ENCODE measurements at places on chromosomes 11 and 22.

DNA sequence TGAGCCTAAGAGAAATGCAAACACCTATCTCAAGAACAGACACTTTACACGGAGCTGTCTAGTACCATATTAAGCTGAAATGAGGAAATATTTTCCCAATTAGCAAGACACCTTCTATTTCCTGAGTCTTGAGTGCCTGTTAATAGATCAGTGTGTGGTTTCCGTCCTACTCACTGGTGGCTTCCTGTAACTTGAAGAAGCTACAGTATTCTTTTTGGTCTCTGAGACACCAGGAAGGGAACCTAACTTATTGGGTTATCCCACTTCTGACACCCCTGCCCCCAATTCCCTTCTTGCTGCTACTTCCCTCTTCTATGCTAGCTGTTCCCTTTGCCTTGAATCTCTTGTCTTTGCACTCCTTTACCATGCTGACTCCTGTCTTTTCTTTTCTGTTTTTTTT is 92.7 kb downstream of the FDX1 start:
- DNase-seq: no peak

DNA sequence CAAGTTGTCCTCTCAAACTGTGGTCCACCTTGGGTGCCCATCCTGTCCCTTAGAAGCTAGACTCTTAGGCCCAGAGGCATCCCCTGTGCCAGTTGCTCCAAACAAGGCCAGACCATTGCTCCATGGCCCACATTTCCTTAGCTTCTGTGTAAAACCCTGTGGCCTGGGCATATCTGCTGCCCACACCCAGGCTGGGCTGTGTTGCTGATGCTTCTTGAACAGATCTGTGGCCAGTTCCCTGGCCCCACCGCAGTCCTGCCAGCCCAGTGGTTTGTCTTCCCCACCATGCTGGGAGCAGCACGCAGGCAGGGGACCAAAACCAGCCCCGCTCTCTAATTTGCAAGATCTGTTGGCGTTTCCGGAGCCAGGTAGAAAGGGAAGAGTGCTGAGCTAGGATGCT is 72.2 kb downstream of the CSNK2A3 start:
- DNase-seq: no peak

GRCh38 chr22:22914726-22915669 is 27.4 kb downstream of the IGLL5 start:
- no peak for DNase-seq

DNA sequence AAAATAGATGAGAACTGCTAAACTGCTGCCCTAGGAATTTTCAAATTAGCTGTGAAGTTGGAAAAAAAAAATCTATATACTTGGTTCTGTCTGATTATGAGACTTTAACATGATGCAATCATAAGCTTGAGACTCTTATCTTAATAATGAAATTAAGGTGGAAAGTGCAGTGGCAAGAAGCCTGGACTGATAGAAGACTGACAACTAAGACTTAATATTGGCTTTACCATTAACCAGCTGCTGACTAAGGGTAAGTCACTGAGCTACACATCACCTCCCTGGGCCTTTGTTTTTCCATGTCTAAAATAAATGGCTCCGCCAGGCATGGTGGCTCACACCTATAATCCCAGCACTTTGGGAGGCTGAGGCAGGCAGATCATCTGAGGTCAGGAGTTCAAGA is 56.9 kb downstream of the SLC35F2 start:
- no peak for DNase-seq

DNA sequence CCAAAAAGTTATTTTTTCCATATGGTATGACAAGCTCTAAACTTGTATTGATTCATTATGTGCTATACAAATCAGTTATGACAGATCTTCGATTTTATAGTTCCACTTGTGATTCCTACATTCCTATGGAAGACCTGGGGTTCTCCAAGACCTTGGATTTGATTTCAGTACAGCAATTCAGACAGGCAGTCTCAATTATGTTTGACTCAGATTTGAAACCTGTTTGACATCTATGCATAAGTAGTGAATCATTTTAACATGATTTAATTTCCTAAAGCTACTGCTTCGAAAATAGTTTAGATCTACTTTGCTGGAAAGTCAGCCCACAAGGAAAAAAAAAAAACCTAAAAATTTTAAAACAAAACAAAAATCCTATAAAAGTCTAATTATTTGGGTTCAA is 820.4 kb downstream of the LUZP2 start:
- DNase-seq: no peak

- DNase-seq: no peak
Observed at GRCh38 chr11:126327281-126328000, 23.6 kb downstream of the DCPS start.

DNA sequence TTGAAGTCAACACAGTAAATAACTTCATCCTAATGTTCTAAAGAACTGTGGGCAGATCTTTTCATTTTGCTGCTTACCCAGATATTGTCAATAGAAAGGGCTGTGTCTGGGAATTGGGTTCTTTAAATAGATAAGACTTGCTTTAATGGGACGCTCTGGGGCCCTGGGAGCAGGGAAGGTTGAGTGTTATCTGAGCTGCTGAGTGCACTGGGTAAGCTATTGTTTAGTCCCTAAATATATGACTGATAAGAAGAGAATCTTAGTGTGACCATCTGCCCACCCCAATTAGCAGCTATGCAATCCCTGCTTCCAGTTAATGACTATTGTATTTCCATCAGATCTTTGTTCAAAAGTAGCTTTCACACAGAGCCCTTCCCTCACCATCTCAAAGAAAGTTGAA is 44.4 kb downstream of the ARHGAP42 start:
- no peak for DNase-seq

DNA sequence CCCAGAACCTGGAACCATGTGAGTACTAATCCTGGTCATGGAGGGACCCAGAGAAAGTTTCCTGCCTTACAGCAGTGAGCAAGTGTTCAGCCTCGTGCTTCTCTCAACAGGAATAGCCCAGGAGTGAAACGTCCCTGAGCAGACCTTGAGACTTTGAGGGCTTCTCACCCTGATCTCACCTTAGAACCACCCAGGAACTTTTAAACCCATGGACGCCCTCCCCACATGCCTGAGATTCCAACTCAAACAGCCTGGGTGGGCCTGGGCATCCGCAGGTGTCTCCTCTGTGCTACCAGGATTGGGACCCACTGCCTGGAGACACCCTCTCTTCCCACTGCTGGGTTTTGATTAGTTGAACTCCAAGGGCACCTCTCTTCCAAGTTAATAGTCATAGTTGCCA is 297.2 kb downstream of the NTM start:
- DNase-seq: no peak

DNA sequence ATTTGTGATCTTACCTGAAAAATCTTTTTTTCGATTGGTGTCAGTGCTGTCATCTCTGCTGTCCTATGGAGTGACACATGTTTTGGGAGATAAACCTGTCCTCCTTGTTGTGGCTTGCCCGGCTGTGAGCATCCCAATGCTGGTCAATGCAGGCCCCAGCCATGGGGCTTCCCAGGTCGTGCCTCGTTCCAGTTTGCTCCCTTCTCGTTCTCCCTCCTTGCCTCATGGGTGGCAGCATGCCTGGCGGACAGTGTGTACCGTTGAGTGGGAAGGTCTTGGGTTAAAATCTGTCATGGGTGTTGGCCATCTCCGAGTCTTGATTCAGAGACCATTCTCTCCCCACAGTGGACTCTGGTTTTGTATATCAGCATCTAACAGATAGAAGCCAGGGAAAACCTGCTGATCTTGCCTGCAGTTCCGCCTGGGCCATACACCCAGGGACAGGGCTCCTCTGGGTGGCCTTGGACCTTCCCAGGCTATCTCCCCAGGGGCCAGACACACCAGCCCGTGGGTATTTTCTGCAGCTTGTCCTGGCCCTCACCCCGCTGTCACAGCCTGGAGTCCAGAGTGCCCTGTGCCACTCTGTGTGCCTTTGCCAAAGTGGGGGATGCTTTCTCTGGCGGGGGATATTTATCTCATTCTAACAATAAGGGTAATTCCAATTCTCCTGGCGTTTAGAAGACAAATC is 208.1 kb downstream of the TBC1D22A start:
- no peak for DNase-seq

GRCh38 chr11:94330789-94331188 is 26.4 kb downstream of the IZUMO1R start:
- DNase-seq: no peak

GRCh38 chr11:91805293-91805692 is 419.3 kb upstream of the FAT3 start:
- DNase-seq: no peak

DNA sequence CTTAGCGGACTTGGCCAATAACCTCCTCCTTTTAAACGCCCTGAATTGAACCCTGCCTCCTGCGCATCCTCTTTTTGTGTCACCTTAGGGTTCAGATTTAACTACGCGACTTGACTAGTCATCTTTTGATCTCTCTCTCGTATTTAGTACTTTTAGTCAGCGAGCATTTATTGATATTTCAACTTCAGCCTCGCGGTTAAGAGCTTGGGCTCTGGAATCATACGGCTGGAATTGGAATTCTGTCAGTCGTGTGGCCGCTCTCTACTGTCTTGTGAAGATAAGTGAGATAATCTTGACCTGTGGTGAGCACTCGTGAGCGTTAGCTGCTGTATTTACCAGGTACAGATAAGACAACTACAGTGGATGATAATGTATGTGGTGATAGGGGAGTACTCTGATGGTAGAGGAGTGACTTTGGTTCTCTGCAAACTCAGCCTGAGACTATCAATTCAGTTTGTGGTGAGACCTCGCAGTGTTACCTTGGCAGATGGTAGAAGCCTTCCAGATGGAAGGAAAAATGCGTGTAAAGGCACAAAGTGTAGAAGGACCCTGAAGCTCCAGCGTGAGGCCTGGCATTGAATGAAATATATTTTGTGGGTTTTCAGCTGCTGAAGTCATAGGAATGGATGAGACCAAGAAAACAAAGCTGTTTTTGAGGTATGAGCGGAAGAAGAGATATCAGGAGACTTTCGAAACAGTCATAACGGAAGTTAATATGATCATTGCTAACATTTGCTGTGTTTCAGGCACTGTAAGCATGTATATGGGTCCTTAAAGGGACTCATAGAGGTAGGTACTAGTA is 682 bp downstream of the ATM start:
- DNase-seq: no peak

GRCh38 chr11:103007521-103007920 is 52.0 kb upstream of the MMP13 start:
- DNase-seq: no peak

DNA sequence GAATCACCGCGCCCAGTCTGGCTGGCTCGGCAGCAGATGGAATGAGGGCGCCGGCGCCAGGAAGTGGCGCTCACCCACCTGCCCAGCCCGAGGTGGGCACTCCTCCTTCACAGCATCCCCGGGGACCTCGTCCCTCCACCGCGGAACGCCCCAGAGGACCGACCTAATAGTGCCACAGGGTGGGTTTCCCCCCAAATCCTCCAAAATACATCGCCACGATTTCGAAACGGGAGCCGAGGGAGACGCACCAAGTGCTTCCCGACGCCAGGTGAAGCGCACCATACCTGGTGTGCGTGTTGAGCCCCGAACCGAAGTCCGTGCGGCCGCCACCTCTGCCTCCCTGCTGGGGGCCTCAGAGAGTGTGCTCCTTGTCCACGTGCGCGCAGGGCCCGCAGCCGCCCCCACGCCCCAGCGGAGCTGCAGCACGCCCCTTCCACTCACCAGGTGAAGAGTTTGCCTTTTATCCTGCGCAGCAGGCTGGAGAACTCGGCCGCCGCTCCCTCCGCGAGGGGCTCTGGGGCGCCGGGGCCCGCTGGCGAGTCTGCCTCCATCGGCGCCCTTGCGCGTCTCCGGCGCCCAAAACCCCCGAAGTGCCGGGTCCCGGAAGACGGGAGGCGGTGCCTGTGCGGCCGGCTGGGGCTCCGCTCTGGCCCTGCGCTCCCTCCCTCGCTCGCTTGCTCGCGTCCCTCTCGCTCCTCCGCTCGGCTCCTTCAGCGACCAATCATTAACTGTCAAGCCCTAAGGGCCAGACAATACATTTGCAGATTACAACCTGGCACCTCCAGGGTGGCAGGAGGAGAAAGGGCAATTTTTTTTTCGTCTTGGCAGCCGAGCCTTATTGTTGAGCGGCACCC is at the start of gene SLC35F2:
Gene SLC35F2, minus strand, starts transcription at position 571 of the 854 bp plus-strand sequence. Its CDS starts 20 bp downstream, at position 551.
- peak; percentile 54 for DNase-seq

DNA sequence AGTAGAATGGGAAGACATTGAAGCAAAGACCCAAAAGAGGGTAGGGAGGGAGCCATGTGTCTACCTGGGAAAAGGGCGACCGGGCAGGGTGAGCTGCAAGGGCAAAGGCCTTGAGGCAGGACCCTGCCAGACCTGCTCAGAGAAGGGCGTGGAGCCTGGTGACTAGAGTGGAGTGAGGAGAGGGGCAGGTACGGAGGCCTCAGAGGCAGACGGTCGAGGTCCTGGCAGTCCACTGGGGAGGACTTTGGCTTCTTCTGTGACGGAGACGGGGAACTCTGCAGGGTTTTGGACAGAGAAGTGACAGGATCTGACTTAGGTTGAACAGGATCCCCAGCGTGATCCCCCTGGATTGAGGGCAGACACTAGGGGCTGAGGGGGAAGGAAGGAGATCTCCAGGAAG is 12.9 kb downstream of the RIBC2 start:
- DNase-seq: no peak

DNA sequence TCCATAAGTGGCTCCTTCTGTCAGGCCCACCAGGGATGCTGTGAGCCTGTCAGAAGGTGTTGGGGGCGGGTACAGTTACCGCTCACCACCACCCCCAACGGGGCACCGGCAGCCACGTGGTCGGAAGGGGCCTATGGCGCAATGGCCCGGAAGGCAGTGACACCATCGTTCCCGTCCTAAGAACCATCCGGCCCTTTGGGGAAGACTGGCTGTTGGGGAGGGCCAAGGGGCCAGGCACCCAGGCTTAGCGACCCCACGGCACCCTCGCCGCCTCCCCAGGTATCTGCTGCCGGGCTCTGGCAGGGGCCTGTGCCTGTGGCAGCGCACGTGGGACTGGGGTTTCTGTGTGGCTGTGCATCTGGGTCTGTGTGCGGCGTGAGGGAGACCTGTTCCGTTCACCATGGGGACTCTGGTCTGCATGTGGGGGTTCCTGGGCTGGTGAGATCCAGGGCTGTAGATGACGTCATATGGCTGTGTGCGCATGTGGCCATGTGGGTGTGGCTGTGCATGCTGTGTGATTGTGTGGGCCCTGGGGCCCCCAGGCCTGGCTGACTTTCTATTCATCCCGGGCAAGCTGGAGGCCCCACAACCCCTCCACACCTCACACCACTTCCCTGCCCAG is 717 bp downstream of the OSM start:
- no peak for DNase-seq

DNA sequence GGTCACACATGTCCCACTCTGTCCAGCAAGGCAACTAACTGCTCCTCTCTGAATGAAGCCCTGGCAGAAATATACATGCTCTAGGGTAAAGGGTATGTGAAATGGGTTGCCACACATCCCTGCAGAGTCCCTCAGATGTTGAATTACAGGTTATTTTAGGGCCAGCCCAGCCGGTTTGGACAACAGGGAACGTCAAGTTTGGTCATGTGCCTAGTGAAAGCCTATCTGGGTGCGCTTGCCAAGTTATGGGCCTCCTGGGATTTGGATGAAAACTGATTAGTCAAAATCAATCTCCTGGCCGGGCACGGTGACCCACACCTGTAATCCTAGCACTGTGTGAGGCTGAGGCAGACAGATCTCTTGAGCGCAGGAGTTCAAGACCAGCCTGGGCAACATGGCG is 10.4 kb downstream of the AP1B1 start:
- DNase-seq: no peak

DNA sequence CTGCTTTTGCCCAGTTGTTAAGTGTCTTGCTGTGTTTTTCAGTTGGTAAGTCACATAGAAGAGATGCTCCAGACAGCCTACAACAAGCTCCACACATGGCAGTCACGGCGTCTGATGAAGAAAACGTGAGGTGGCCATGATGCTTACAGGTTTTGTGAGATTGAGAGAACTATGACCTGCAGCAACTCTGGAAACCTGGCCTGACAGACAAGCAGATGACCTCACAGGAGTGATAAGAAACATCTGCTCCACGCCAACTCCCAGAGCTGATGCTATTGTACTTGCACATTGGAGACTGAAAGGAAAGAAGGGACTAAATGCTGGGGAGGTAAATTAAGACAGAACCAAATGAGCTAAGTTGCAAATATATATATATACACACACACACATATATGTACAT is 28.6 kb upstream of the LDHA start:
- DNase-seq: no peak

Measured in left renal pelvis (tissue), 4 donors.